ENCODE measurements at places on chromosomes 1 and 21. TPM values are rescaled to one million over a fixed set of nuclear protein-coding genes. Genes with fewer than 3 reads are reported as not detected.

Gene OR2L2
- 0.30 TPM for total RNA-seq

Gene GBP3
- total RNA-seq = 38.6 TPM

DNA sequence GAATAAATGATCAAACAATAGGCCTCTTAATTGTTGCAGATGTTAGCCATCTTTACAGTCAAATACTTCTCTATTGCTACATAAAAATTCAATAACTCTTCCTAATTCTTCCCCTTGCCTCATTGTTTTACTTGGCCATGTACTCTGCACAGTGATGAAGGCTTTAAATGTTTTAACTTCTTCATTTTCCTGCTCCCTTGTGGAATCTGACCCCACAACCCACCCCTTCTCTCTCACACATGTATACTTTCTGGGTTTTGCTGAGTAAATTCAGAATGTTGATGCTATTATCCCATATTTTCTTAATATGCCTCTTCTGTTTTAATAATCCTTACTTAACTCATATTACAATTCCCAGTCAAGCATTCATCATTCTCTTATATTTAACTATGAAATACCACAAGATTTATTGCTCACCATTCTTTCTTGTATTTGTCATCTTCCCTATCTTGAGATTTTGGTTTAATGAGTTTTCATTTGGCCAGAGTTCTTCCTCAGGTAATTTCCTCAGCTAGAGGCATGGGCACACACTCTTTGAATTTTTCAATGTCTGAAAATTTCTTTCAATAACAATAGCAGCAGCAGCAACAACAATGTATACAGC is 327.8 kb upstream of the USP24 start:
- H3K36me3 ChIP-seq = no peaks in the 10 kb centered on the region
- no peak overlapping the region for H3K4me3 ChIP-seq
- DNase-seq = no peak
- H3K27ac ChIP-seq = no peak overlapping the region

GRCh38 chr1:96079581-96079980 is 642.0 kb upstream of the PTBP2 start:
- no peak for DNase-seq
- H3K27me3 ChIP-seq = no peaks in the 10 kb centered on the region
- no peaks in the 10 kb centered on the region for H3K4me1 ChIP-seq
